Activated CD8-positive, alpha-beta memory T cell treated with anti-CD3 and anti-CD28 coated beads, Interleukin-2, amount 10 ng/mL, durations not matched to agents 7 days and 5 days (primary cell): ENCODE measurements at places on chromosomes 2 and 18. TPM values are rescaled to one million over a fixed set of nuclear protein-coding genes. Genes with fewer than 3 reads are reported as not detected.

- no peak overlapping the region for H3K4me3 ChIP-seq
- DNase-seq: no peak
- H3K4me1 ChIP-seq: no peaks in the 10 kb centered on the region
- no peak overlapping the region for H3K27ac ChIP-seq
- no peaks in the 10 kb centered on the region for H3K36me3 ChIP-seq
Measured at GRCh38 chr2:150296770-150297546, 190.5 kb downstream of the RND3 start.

- no peak for DNase-seq
- H3K27me3 ChIP-seq: no peaks in the 10 kb centered on the region
- no peak overlapping the region for H3K27ac ChIP-seq
- H3K4me3 ChIP-seq: no peak overlapping the region
- H3K4me1 ChIP-seq: peaks cover 8% of the 10 kb centered on the region
Measured at GRCh38 chr2:118197011-118197675, 108.9 kb downstream of the INSIG2 start.

- no peak for DNase-seq
- H3K36me3 ChIP-seq: no peaks in the 10 kb centered on the region
- no peak overlapping the region for H3K4me3 ChIP-seq
- no peaks in the 10 kb centered on the region for H3K27me3 ChIP-seq
Measured at GRCh38 chr2:150689590-150689989, 202.1 kb upstream of the RND3 start.

DNA sequence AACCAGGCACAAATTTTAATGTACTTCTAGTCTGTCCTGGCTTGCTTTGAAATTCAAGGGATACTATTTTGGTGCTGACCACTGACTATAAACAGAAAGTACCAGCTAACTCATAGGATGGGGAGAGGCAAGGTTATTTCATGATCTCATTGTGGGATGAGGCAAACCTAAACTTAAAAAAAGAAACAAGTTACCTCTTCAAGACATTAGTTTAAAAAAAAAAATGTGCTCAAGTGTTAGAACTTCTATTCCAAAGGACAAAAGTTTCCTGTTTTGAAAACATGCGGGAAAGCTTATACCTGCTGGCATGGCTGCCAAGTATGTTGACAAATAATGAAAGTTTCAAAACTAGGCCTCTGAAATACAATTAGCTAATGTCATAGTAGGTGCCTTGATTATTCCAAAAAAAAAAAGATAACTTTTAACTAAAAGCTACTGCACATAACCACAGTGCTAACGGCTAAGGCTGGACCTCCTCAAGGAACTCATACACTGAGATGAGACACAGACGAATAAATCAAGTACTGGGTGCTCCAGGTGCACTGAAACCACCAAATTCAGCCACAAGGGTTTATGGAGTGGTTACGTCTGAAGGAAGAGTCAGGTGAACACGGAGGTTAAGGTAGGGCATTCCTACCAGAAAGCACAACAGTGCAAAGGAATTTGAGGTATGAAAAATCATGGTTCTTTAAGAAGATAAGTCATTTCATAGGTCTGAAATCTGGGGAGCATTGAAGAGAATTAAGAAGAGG, 38.1 kb downstream of the TMEM131 start:
- peaks cover 15% of the 10 kb centered on the region for H3K36me3 ChIP-seq
- no peak for DNase-seq
- H3K4me3 ChIP-seq: no peak overlapping the region
- no peak overlapping the region for H3K27ac ChIP-seq

DNA sequence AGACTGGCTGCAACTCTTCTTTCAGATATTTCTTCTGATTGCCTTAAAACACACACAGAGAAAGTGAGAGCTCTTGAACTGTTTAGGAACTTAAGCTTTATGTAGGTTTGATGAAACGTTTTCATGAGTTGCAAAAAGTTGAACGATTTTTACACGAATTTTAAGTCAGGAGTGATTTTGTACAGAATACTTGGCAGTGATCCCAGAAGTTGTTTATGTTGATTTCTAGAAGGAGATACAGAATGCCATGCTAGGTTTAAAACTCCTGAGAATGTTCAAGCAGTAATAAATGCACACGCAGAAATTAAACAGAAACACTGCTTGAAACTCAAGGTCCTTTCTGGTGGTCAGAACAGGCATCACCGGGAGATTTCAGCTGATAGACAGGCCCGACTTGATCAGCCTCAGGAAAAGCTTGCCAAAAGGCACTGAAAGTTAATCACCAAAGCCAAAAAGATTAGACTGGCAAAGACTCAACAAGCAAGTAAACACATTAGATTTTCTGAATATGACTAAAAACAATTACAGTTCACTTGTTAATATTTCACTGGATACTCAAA, 123.1 kb downstream of the SOCS6 start:
- H3K36me3 ChIP-seq: no peaks in the 10 kb centered on the region
- no peak overlapping the region for H3K27ac ChIP-seq
- no peak overlapping the region for H3K4me3 ChIP-seq
- H3K4me1 ChIP-seq: no peaks in the 10 kb centered on the region
- DNase-seq: no peak
- peaks cover 5% of the 10 kb centered on the region for H3K27me3 ChIP-seq

DNA sequence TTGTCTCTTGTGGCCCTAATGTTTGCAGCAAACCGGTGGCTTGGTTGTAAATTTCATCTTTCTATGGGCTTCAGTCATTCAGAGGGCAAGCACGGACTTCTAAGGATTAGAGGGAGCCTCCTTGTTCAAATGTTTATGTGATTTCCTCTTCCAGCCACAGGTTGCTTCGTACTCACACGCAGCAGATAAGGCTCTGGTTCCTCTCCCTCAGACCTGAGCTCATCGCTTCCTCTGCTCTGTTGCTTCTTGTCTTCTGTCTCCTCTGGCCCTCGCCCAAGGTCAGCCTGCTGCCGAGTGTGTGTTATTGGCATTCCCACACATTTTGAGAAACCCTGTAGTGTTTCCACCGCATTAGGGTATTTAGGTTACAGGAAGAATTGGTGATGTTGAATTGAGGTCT, 44.0 kb downstream of the MYL12B start:
- H3K27ac ChIP-seq: peak overlapping the region; percentile 76
- H3K36me3 ChIP-seq: no peaks in the 10 kb centered on the region
- H3K27me3 ChIP-seq: peaks cover 19% of the 10 kb centered on the region

- no peak overlapping the region for H3K27ac ChIP-seq
- H3K4me1 ChIP-seq: no peaks in the 10 kb centered on the region
Measured at GRCh38 chr2:21590026-21590690, 466.4 kb downstream of the TDRD15 start.

GRCh38 chr2:107383691-107384090, 443.0 kb upstream of the RGPD4 start:
- no peak overlapping the region for H3K27ac ChIP-seq
- H3K4me1 ChIP-seq: no peaks in the 10 kb centered on the region
- H3K36me3 ChIP-seq: no peaks in the 10 kb centered on the region
- H3K27me3 ChIP-seq: no peaks in the 10 kb centered on the region

DNA sequence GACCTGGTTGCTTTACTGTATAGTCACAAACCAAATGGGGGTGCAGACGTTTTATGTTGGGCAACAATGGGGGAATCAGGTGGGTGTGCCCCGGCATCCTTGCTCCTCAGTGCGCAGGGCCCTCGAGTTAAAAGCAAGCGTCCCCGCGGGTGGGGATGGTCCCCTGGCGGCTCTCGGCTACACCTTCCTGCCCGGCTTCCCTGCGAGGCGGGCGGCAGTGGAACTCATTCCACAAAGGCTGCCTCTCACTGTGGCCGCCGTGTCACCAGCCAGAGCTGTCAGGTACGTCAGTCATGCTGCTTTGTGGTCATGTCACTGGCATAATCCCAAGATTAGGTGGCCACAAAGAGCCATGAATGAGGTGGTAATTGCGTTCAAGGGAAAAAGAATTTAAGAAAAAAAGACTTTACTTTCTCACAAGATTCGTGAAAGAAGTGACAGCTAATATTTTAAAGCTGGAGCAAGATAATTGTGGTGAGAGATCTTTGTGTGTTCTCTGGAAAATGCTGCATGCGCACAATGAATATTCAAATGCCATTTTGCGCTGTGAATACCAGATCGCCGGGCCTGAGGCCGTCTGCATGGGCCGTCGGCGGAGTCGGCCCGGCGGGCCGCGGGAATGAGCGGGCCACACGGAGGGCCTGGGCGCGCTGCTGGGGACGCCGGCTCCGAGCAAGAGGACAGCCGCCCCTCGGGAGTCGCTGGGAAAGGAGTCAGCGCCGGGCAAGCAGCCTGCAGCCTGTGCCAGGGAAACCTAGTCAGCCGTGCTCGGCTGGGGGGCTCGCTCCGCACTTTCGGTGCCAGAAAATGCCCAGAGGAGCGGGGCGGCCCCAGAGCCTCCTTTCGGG, 82.3 kb upstream of the LDLRAD4 start:
- peaks cover 4% of the 10 kb centered on the region for H3K36me3 ChIP-seq
- DNase-seq: peak; percentile 61
- H3K4me3 ChIP-seq: peak overlapping the region; percentile 97
- H3K4me1 ChIP-seq: peaks cover 24% of the 10 kb centered on the region
- peaks cover 17% of the 10 kb centered on the region for H3K27me3 ChIP-seq
- peak overlapping the region; percentile 68 for H3K27ac ChIP-seq

- H3K36me3 ChIP-seq: no peaks in the 10 kb centered on the region
- H3K27me3 ChIP-seq: no peaks in the 10 kb centered on the region
- no peak overlapping the region for H3K27ac ChIP-seq
- no peak for DNase-seq
- H3K4me3 ChIP-seq: no peak overlapping the region
Measured at GRCh38 chr2:185044323-185044874, 446.1 kb downstream of the ZNF804A start.

- no peak overlapping the region for H3K27ac ChIP-seq
- H3K4me3 ChIP-seq: no peak overlapping the region
- no peak for DNase-seq
Measured at GRCh38 chr2:4618141-4618540, 914.8 kb downstream of the DCDC2C start.

DNA sequence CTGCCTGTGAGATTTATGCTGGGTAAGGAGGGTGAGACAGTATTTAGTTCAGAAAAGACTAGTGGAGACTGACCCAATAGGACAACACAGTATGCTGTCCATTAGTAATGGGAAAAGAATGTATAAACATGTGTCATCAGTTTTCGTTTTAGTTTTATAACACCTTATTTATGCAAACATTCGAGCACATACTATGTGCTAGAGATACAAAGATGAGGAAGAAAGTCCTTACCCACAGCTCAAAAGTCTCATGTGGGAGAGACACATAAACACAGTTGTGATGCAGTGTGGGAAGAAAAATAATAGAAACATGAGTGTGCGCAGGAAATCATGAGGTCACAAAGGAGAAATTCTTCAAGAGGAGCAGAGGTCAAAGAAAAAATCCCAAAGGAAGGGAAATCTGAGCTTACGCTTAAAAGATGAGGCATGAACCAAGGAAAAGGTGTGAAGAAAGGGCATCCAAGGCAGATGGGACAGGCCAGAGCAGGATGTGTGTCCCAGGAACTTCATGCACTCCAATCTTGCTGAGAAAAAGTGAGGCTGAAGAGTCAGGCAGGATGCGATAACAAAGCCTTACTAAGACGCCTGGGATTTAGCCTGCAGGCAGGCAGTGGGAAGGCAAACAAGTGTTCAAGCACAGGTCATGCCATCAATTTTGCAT, 8.1 kb downstream of the METTL21A start:
- peaks cover 34% of the 10 kb centered on the region for H3K4me1 ChIP-seq
- no peak for DNase-seq
- no peaks in the 10 kb centered on the region for H3K27me3 ChIP-seq
- H3K36me3 ChIP-seq: peaks cover 50% of the 10 kb centered on the region
- no peak overlapping the region for H3K4me3 ChIP-seq

DNA sequence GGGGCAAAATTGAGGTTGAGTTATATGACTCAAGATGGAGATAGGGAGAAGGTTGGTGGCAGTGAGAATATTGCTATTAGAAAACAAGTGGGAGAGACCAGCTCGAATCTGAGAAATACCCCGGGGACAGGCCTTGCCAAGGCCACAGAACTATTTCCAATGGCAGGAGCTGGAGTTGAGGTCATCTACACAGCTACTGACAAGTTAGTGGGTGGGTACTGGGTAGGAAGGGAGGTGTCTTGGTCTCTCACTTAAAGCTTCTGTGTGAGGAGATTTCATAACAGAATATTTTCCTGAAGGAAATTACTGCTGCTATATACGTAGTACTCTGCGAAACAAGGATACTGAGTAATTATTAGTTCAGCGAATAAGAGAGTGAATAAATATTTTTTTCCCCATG, 69.4 kb upstream of the ITPRID2 start:
- DNase-seq: no peak
- no peaks in the 10 kb centered on the region for H3K4me1 ChIP-seq
- H3K4me3 ChIP-seq: no peak overlapping the region
- no peak overlapping the region for H3K27ac ChIP-seq

GRCh38 chr2:8219631-8220355, 462.1 kb upstream of the ID2 start:
- no peak overlapping the region for H3K27ac ChIP-seq
- DNase-seq: peak; percentile 31
- H3K27me3 ChIP-seq: no peaks in the 10 kb centered on the region
- peaks cover 5% of the 10 kb centered on the region for H3K4me1 ChIP-seq
- peaks cover 3% of the 10 kb centered on the region for H3K36me3 ChIP-seq
- no peak overlapping the region for H3K4me3 ChIP-seq

GRCh38 chr2:152234277-152234676, 58.7 kb upstream of the STAM2 start:
- H3K36me3 ChIP-seq: no peaks in the 10 kb centered on the region
- H3K27me3 ChIP-seq: no peaks in the 10 kb centered on the region
- DNase-seq: no peak
- H3K27ac ChIP-seq: no peak overlapping the region

GRCh38 chr2:230269715-230270114, 44.2 kb downstream of the SP140 start:
- peak overlapping the region; percentile 72 for H3K27ac ChIP-seq
- no peak for DNase-seq
- H3K36me3 ChIP-seq: peaks cover 84% of the 10 kb centered on the region
- H3K4me1 ChIP-seq: peaks cover 38% of the 10 kb centered on the region
- no peaks in the 10 kb centered on the region for H3K27me3 ChIP-seq
- no peak overlapping the region for H3K4me3 ChIP-seq

GRCh38 chr2:7071916-7072556, 154.8 kb downstream of the RNF144A start:
- DNase-seq: no peak
- H3K4me1 ChIP-seq: no peaks in the 10 kb centered on the region
- H3K27me3 ChIP-seq: no peaks in the 10 kb centered on the region

GRCh38 chr2:164103271-164103670, 367.5 kb upstream of the FIGN start:
- no peak overlapping the region for H3K4me3 ChIP-seq
- DNase-seq: no peak
- no peaks in the 10 kb centered on the region for H3K4me1 ChIP-seq
- H3K27me3 ChIP-seq: no peaks in the 10 kb centered on the region
- no peak overlapping the region for H3K27ac ChIP-seq

The SEPTIN10 gene
- total RNA-seq: not detected

The GKN1 gene
- total RNA-seq: not detected

The C2orf81 gene
- total RNA-seq: 1.8 TPM

The NPAS2 gene
- 0.41 TPM for total RNA-seq

The GREB1L gene
- not detected for total RNA-seq

The FN1 gene
- 0.70 TPM for total RNA-seq

The CNTNAP5 gene
- total RNA-seq: not detected

The HOXD3 gene
- not detected for total RNA-seq
